ENCODE measurements at places on chromosomes 4 and X.

DNA sequence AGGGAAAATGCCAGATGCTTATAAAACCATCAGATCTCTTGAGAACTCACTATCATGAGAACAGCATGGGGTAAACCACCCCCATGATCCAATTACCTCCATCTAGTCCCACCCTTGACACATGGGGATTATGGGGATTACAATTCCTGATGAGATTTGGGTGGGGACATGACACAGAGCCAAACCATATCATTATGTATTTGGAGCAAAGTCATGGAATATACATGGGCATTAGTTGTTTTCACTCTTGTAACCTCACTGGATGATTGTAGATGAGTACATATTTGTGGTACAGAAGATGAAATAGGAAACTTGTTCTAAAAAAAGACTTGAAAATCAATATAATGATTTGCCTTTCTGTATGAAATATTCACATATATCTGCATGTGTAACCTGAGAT is 674.5 kb upstream of the BOD1L1 start:
- no peak for DNase-seq

- no peak for DNase-seq
Measured at GRCh38 chr4:184722798-184723197, 11.1 kb downstream of the CENPU start.

- no peak for DNase-seq
Measured at GRCh38 chrX:136572030-136572429, 40.0 kb downstream of the VGLL1 start.

DNA sequence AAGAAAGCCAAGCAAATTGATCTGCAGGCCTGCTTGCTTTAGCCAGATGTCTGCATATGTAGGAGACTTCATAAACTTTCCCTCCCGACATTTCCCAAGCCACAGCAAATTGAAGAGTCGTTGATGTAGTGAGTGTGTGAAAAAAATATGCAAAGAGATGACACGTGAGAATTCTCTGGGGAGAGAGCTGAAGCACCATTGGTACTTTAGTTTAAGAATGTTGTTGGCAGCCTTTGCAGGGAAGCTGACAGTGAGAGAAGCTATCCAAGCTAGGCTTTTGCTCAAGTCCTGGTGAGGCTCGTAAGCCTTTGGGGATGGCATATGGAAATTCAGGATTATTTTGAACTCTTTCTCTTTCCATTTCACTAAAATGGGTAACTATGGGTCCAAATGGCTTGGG is 87.5 kb downstream of the GLRA2 start:
- peak; percentile 26 for DNase-seq

- DNase-seq = peak; percentile 59
Measured at GRCh38 chr4:77308843-77309242, 151.8 kb downstream of the CCNG2 start.

DNA sequence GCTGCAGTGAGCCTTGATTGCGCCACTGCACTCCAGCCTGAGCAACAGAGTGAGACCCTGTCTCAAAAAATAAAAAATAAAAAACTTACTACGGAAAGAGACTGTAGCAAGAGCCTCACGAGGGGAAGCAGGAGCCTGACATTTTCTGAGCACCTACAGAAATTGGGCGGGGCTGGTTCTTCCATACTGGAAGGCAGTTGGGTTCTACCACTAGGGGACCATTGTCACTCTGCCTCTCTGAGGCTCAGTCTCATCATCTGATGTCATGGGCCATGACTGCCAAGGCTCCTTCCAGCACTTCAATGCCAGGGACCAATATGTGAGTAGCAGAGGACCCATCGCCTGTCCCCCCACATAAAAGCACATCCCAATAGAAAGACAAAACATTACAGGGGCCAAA is 8.2 kb downstream of the SH3KBP1 start:
- DNase-seq = peak; percentile 52

- no peak for DNase-seq
Measured at GRCh38 chrX:9650091-9650490, 115.6 kb downstream of the GPR143 start.

DNA sequence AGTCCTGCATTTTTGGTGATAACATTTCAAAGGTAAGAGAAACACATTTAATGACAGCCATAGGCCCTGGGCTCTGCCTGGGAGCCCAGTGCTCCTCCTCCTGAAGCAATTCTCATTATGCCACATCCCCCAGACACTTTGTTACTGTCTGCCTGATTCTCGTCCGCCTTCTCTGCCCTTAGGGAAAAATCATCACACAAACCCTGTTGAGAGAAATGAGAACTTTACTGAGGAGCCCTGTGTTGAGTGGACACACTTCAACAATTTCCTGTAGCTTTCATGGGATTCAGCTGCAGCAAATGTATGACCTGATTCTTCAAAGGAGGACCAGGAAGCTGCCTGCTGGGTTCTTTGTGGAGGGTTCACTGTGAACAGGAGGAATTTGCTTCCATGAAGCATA is 566.5 kb upstream of the FRG1 start:
- DNase-seq = no peak

- peak; percentile 94 for DNase-seq
Measured at GRCh38 chr4:48906206-48907173, at the start of gene OCIAD2. TSS of gene OCIAD2 (minus strand) at chr4:48906774. CDS start at chr4:48904549, 2,225 bp downstream.

DNA sequence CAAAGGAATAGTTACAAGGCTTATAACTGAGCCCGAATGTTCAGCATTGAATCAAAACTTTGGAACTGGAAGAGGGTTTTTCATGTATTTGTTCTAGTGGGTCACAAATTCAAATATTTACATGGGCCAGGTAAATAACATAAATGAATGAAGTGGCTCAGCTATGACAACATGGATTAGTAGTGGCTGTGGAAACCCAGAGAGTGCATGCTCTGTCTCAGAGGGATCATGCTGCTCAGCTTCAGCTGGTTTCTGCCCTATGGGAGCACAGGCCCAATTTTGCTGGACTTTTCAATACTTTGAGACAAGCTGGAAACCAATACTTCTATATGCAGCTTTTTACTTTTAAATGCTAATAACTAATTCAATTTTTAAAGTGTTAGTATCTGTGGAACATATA is 394.0 kb upstream of the TEX13C start:
- no peak for DNase-seq

- no peak for DNase-seq
Measured at GRCh38 chr4:186819342-186820086, 95.9 kb upstream of the FAT1 start.

GRCh38 chr4:16206301-16206700 is 20.0 kb downstream of the TAPT1 start:
- DNase-seq = no peak

- no peak for DNase-seq
Measured at GRCh38 chrX:44514272-44514671, 28.4 kb downstream of the FUNDC1 start.

- peak; percentile 65 for DNase-seq
Measured at GRCh38 chrX:49166914-49167739, 4.6 kb downstream of the MAGIX start.

DNA sequence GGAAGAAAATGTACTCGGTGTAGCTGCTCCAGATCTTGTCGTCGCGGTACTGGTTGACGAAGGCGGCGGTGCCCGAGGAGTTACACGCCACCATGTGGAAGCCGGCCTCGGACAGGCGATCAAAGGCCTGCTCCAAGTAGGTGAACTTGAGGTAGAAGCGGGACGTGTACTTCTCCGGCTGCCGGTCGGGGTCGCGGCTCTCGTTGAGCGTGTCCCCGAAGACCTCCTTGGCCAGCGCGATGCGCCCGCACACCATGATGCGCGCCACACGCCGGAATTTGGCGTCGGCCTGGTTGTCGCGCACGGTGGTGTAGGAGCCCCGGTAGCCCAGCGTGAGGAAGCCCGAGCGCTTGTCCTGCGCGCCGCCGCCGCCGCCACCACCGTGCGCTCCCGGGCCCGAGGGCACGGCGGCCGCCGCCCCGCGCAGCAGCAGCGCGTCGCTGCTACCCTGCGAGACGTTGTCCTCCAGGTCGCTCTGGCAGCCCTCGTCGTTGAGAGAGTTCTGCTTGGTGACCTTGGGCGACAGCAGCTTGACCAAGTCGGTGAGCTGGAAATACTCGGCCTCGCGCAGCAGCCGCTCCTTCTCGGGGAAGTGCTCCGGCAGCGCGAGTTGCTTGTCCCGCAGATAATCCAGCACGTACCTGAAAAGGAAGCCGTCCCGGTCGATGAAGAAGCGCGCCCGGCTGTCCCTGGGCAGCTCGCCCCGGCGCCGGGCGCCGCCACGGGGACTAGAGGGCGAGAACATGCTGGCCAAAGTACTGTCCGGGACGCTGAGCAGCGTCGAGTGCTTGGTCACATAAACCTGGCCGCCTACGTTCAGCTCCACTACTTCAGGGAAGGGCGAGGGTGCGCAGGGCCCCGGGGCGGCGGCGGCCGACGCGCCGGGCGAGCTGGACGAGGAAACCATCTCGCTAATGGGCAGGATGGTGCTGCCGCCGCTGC is 775 bp downstream of the KCTD8 start:
- no peak for DNase-seq

GRCh38 chr4:81499840-81500239 is 28.1 kb upstream of the RASGEF1B start:
- no peak for DNase-seq

- DNase-seq = no peak
Measured at GRCh38 chrX:18874560-18875255, 109.2 kb downstream of the PHKA2 start.

GRCh38 chr4:24895461-24895860 is 17.4 kb downstream of the CCDC149 start:
- DNase-seq = no peak

DNA sequence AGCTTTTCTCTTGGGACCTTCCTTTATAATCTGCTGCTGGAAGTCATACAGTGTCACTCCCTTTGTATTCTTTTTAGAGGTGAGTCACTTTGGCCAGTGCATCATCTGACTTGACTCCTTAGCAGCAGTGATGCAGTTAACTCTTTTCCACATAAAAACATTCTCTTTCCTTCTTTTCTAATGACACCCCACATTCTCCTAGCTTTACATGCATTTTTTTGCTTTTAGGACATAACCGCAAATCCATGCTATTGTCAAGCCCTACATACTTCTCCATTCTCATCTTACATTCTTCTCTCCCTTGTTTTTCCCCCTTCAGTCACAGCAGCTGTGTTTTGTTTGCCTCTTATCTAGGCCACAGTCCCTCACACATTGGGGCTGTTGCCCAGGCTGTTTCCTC is 55.1 kb downstream of the ZNF330 start:
- no peak for DNase-seq

DNA sequence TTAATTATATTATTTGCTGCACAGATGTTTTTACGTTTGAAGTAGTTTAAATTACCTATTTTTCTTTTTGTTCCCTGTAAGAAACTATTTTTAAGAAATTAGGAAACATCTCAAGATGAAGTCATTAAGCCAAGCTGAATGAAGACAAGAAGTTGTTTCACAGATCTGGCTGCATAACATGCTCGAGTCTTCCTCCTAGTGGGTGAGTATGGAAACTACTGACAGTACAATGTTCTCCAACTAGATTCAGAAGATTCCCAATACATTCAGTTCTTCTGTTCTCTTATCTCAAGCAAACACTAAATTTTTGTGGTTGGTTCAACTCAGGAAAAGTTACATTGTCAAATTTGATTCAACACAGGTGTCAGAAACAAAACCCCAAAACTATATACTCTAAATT is 256.8 kb upstream of the VCX start:
- DNase-seq = peak; percentile 77

DNA sequence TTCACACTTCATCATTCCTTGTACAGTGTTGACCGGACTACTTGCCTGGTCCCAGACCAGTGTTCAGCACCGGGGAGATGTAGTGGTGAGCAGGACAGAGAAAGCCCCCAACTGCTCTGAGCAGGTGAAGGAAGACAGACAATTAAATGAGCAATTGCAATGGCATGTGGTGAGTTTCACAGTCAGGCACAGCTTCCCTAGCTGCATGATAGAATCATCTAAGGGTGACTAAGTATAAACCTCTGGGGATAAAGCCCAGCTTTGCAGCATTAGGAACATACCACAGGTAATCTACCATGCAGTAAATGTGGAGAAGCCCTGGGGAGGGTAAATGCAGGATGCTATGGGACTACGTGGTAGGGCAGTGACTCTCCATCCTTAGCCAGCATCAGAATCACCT is 47.8 kb downstream of the TMA16 start:
- DNase-seq = no peak

DNA sequence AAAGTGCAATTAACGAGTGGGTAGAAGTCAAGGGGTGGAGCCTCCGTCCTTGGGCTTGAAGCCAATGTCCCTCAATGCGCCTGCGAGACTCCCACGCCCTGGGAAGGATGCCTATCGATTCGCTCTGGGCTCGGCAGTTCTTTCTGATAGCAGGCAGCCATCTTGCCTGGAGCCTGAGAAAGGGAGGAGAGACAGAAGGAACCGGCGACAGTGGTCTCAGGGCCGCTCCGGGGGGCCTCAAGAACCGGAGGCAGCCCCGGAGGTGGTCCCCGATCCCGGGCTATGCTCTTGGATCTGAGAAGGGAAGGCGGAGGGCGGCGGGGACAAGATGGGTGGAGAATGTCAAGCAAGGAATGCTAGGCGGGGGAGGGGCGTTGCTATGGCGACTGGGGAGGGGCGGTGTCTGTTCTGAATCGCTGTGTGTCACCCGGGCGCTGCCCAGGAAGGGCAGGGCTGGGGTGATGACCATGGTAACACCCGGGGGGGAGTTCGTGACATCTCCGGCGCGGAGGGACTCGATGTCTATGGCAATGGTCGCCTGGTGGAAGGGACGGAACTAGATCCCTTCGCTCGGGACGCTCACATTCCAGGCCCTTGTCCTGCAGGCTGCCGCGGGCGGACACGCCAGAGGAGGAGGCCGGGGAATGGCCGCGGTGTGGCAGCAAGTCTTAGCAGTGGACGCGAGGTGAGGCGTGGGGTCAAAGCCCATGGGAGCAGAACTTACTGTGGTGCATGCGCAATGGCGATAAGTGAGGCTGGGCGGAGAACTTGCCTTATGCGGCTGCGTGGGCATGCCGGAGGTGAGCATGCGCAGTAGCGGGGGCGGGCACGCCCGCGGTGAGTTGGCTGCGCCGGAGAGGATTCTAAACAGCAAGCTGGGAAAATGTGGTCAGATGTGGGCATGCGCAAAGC is at the start of gene WDR13:
Gene WDR13 (plus strand): TSS at position 140 of the 912 bp plus-strand sequence. CDS start 505 bp downstream, at position 645.
- peak; percentile 95 for DNase-seq

DNA sequence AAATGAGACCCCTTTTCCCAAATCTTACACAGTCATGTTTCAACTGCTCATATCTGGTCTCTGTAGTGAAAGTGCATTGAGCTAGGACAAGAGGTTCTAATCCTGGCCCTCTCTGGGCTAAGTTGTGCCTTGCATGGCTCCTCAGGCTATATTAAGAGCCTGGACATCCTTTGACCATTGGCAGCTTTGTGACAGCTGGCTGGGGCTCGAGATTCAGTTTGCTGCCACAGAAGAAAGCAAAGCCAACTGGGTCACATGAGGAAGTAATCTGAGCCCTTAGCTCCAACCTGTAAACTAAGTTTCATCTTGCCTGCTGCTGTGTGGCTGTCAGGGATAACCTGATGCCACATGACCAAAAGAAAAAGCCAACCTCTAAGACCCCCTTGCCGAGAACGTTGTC is 51.8 kb upstream of the JADE1 start:
- DNase-seq = peak; percentile 52

DNA sequence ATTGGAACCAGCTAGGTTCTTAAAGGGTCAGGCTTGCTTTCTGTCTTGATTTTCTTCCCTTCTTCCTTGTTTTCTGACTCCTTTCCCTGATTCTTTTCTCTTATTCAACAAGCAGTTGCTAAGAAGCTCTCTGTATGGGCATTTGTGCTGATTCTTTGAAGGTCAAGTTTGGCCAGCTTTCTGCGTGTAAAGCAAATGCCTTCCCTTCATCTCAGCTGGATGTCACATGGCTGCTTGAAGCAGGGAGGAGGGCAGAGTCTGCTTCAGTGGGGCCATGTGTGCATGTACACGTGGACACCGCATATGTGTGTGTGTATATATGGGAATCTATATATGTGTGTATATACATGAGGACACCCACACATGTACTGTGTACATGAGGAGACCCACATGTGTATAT is 139.9 kb upstream of the ATP6AP2 start:
- no peak for DNase-seq
